Suppressor macrophage treated with lipopolysaccharide for 1 hour (primary cell): ENCODE measurements at places on chromosomes 1 and 21.

- DNase-seq: no peak
Observed at GRCh38 chr1:223248001-223248769, 105.1 kb upstream of the TLR5 start.

GRCh38 chr1:163823017-163823416 lies 501.3 kb downstream of the NUF2 start:
- no peak for DNase-seq

- no peak for DNase-seq
Observed at GRCh38 chr1:119606394-119606793, 41.7 kb downstream of the ZNF697 start.

DNA sequence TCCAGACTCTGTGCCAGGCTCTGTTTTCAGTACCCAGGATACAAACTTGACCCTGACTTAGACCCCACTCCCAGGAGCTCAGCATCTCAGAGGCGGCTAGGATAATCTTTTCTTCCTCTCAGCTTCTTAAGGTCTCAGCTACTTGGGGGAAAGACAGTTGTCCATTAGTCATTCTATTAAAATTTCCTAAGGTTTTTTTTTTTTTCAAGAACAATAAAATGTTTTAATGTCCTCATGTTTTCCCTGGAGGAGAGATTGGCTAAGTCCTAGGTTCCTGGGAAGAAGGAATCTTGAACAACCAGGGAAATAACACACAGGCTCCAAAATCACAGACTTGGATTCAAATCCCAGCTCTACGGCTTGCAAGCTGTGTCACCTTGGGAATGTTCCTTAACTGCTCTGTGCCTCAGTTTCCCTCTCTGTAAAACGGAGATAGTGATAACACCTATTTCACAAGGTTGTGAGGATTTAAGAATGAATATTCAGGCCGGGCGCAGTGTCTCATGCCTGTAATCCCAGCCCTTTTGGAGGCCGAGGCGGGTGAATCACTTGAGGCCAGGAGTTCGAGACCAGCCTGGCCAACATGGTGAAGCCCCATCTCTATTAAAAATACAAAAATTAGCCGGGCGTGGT lies 33.0 kb downstream of the CDK18 start:
- no peak for DNase-seq

GRCh38 chr1:85047472-85048295 lies 616 bp downstream of the MCOLN3 start:
- peak; percentile 22 for DNase-seq

- no peak for DNase-seq
Observed at GRCh38 chr1:69284508-69284907, 283.2 kb upstream of the LRRC7 start.
